Osteoblast (primary cell): ENCODE measurements at places on chromosomes 4 and X. TPM values are rescaled to one million over a fixed set of nuclear protein-coding genes. Genes with fewer than 3 reads are reported as not detected.

JCHAIN gene
- total RNA-seq = 2.2 and 2.9 TPM in 2 replicates

DOK7 gene
- not detected in 2 replicates for total RNA-seq

- no peak for DNase-seq
Observed at GRCh38 chrX:82756272-82756671, 751.8 kb upstream of the POU3F4 start.

DNA sequence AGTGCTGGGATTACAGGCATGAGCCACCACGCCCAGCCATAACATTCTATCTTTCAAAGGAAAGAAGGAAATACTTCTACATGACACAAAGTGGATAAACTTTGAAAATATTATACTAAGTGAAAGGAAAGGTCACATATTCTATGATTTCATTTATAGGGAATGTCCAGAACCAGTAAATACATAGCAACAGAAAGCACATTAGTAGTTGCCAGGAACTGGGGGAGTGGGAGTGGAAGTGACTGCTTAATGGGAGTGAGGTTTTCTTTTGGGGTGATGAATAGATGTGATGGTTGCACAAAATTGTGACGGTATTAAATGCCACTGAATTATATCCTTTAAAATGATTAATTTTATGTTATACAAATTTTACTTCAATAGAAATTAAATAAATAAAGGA lies 95.7 kb upstream of the IL15 start:
- peak; percentile 72 for DNase-seq

- no peak for DNase-seq
Observed at GRCh38 chrX:37905436-37906147, 58.2 kb upstream of the DYNLT3 start.

RNF4 gene
- total RNA-seq = 68.8 and 76.0 TPM in 2 replicates

GRCh38 chr4:48173056-48173991 lies 39.3 kb upstream of the TXK start:
- DNase-seq = no peak

NKX3-2 gene
- 0.72 and 1.2 TPM in 2 replicates for total RNA-seq

DNA sequence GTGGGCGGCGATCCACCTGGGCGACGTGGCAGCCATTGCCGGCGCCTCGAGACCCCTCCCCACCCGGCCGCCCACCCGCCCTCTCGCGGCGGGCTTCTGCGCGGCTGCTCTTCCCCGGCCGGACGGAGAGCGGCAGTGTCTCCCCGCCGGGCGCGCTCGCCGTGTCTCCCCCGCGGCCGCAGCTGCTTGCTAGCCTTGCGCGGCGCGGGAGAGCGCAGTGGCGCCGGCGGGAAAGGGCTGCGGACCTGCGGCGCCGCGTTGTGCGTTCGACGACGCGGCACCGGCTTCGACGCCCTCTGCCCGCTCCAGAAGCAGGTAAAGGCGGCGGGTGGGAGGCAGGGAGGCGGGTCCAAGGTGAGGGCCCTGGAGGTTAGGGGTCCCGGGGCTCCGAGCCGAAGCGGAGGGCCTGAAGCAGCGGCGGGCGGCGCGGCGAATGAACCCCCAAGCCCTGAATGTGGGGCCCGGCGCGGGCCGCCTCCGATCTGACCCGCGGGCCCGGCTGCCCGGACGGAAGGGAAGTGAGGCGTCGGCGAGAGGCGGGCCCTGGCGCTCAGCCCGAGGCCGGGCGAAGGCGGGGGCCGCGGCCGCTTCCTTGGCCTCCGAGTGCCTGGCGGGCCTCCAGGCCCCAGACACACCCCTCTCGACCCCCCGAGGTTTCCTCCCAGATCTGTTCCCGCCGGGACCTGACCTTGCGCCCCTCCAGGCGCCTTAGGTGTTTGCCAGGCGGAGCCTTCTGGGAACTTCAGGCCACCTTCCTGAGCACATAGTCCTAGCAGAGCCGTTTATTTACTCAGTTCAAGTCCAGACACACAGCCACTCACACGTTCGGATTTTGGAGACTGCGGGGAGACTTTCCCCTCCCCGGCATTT lies at the start of gene N4BP2:
Gene N4BP2, plus strand, starts transcription at position 135 of the 870 bp plus-strand sequence. CDS start 40,491 bp downstream, outside the sequence.
- peak; percentile 94 for DNase-seq

DNA sequence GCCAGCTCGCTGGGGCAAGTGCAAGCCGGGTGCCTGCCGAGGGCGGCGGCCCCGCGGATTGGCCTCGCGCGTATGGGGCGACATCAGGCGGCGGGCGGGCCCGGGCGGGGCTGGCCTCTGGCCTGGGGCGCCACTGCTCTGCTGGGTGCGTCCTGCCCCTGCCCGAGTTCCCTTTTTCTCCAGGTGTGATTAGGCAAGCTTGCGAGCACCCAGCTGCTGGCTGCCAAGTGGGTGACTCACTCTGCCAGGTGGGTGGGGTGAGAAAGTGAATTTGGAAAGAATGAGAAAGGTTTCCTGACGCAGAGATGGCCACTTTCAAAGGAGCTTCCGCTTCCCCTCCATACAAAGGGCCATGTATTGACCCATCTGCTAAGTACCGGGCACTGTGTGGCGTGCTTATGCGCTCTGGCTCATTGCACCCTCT lies 32.5 kb downstream of the FGFBP1 start:
- DNase-seq = no peak

GRCh38 chrX:38982370-38982769 lies 181.1 kb downstream of the MID1IP1 start:
- no peak for DNase-seq

POU4F2 gene
- total RNA-seq = not detected in 2 replicates

DNA sequence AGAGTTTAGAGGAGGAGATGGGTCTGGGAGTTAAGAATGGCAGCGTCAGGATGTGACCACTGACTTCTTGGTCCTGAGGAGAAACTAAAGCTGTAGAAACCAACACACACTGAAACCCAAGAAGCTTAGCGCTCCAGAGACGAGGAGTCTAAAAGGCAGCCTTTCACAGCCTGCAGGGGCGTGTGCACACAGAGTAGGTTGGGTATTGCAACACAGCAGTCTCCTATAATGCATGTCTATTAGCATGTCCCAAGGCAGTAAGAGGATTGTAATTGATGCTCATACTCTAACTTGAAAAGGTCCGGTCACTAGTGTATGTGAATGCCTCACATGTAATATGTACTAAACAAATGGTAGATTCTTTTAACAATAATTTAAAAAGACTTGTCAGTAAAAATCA lies 57.4 kb downstream of the PTTG2 start:
- DNase-seq = no peak

DNA sequence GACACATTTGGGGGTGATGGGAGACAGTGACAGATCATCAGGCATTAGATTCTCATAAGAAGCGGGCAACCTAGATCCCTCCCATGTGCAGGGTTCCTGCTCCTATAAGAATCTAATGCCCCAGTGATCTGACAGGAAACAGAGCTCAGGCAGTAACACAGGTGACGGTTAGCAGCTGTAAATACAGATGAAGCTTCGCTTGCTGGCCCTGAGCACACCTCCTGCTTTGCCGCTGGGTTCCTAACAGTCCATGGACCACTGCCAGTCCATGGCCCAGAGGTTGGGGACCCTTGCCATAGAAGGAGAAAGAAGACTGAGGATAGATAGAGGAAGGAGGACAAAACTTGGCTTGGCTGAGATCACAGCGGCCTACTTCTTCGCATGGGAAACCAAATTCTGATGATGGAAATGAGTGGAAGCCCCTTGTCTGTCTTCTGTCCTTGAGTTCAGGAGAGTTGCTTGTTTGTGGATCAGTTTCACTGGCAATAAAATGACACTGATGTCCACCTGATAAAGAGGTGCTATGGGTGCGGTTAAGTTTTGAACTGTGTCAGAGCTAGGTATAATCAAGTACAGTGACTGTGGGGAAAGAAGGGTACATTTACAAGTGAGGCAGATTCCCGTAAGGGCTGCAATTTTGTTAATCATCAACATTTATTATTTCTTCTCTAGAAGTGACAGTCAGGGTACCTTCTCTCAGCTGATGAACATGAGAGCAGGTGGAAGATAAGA lies 1.7 kb upstream of the TIFA start:
- no peak for DNase-seq

- peak; percentile 80 for DNase-seq
Observed at GRCh38 chr4:88219099-88219498, 60.7 kb upstream of the ABCG2 start.

- DNase-seq = no peak
Observed at GRCh38 chr4:70945452-70946055, 43.4 kb downstream of the MOB1B start.

DNA sequence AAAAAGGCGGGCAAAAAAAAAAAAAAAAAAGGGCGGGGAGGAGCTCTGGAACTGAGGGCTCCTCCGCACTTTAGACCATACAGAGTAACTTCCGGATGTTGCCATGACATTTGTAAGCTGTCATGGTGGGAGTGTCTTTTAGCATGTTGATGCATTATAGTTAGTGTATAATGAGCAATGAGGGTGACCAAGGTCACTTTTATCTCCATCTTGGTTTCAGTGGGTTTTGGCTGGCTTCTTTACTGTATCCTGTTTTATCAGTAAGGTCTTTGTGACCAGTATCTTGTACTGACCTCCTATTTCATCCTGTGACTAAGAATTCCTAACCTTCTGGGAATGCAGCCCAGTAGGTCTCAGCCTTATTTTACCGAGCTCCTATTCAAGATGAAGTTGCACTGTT lies 193.4 kb downstream of the UGT8 start:
- no peak for DNase-seq

- DNase-seq = no peak
Observed at GRCh38 chr4:37470245-37470644, 215.9 kb downstream of the RELL1 start.

- DNase-seq = no peak
Observed at GRCh38 chrX:149846789-149847188, 34.2 kb upstream of the MAGEA8 start.

DNA sequence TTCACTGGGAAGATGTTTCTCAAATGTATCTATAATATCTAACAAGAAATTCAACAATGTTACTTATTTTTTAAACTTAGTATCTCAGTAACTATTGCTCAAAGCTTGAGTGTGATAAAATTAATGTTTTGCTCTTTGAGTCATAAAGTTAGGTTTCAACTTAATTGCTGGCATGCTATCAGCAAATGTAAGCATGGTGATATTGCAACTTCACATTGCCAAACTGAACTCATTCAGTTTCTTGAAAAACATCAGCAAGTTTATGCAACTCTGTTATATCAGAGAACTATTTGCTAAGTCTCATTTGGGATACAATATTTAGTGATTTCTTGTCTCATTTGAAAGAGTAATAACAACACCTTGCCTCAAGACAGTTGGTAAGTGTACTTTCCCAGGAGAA lies 91.2 kb upstream of the KLF3 start:
- DNase-seq = no peak

GRCh38 chr4:141763374-141763773 lies 127.0 kb downstream of the IL15 start:
- no peak for DNase-seq

GRCh38 chr4:31375936-31376335 lies 655.8 kb downstream of the PCDH7 start:
- DNase-seq = no peak

NUDT10 gene
- 2.5 and 2.7 TPM in 2 replicates for total RNA-seq

GAGE2A gene
- not detected in 2 replicates for total RNA-seq

- DNase-seq = no peak
Observed at GRCh38 chr4:108433832-108434231, 186.5 kb upstream of the RPL34 start.

GRCh38 chr4:116059361-116059760 lies 945.9 kb upstream of the NDST4 start:
- no peak for DNase-seq

DNA sequence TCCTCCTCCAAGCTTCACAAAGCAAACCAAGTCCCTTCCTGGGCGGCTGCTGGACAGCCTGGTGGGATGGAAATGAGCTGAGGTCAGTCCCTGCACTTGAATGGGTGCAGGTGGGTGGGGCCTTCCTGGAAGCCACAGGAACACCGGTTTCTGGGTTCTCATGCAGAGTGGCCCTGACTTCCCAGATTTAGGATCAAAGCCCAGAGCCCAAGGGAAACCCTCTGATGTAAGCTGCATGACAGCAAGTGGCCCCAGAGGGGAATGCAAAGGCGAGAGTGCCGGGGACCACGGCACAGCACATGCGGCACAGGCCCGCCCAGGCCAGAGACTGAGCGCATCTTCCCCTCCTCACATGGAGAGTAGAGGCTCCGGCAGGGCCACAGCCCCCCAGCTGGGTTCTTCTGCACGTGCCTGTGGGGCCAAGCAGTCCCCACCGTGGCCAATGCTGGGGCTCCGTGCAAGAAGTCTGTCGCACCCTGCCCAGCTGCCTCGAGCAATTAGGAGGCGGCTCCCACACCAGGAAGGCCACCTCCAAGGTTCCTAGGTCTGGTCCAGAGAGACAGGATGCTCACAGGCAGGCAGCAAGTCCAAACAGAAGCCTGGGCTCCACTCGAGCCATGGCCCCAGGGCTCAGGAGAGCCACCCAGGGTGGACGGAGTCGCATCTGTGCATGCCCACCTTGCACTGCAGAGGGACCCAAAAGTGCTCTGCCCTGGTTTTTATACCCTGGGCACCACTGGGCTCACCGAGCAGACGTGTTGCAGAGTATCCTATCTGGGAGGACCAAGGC lies 83.0 kb downstream of the HTRA3 start:
- DNase-seq = peak; percentile 58

CTAG1B gene
- not detected in 2 replicates for total RNA-seq

ZNF81 gene
- total RNA-seq = 5.8 and 7.7 TPM in 2 replicates

- no peak for DNase-seq
Observed at GRCh38 chrX:97909245-97909644, 1025.5 kb downstream of the RPA4 start.

GRCh38 chrX:137547291-137547690 lies 18.6 kb upstream of the ZIC3 start:
- no peak for DNase-seq
